Activated T-helper 1 cell treated with anti-CD3 and anti-CD28 coated beads, Interleukin-2, amount 50 U/mL, for 16 hours (primary cell): ENCODE measurements at places on chromosomes 5 and 9.

- DNase-seq: no peak
Measured at GRCh38 chr5:83973925-83974815, 253.5 kb upstream of the HAPLN1 start.

DNA sequence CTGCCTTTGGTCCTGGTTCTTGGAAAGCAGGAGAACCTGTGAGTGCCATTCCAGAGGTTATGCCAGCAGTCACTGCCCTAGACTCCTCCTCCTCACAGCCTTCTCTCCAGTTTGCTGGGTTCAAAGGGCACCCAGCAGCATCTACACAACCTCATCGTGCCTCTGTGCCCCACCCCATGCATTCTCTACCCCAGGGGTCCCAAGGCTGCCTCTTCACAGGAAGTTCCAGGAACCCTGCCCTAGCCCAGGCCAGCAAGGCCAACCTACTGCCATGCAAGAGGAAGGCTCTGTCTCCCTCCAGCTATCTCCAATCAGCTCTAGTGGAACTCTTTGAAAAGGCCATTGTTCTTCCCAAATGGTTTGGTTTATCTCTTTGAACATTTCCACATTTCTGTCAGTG lies 21.2 kb downstream of the ENC1 start:
- DNase-seq: no peak

DNA sequence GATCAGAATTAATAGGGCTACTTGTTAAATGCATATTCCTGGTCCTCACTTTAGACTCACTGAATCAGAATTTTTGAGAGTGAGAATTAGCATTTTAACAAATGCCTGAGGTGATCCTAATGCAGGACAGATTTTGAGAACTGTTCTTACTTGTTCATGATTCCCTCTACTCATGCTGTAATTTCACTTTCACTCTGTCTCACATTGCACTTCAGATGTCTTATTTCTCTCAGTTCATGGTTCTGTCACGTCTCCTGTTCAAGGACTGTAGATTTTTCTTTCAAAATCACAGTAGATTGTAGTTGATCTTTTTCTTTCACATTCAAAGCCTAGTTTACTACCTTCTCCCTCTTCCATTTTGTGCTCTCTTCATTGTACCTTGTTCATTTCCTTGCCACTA lies 54.3 kb downstream of the ADGRV1 start:
- DNase-seq: no peak

DNA sequence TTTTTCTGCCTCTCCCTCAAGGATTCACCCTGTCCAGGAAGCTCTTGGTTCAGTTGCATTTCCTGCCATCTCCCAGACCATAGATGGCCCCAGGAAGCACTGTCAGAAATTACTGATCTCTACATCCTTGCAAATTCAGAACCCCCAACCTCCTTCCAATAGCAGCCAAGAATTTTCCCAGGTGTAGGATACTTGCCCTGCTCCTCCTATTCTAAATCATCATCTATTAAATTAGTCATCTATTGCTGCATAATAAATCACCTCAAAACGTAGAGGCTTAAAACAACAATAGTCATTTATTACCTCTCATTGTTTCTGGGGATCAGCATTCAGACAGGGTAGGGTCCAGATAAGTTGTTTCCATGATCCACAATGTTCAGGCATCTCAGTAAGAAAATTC lies 26.1 kb upstream of the ADRA1B start:
- DNase-seq: no peak

DNA sequence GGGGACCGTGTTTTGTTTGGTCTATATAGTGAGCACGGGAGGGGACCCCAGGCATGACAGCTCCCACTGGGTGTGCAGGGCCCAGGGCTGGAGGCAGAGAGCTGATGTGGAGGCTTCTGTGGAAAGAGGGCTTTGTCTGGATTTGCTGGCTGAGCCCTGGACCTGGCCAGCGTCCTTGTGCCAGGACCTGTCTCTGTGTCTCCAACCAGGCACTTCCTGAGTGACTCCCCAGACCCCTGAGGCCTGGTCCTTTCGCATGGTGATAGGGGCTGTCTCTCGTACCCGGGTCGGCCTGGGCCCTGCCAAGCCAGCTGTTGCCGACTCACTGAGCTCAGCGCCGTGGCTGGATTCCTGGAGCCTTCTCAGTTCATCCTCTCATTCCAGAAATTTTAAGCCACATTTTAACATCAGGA lies 77.6 kb downstream of the ADAMTS2 start:
- no peak for DNase-seq

- DNase-seq: no peak
Measured at GRCh38 chr5:177590406-177590805, 1.6 kb upstream of the TMED9 start.

GRCh38 chr5:7848296-7848695 lies 2.6 kb downstream of the CFAP90 start:
- DNase-seq: no peak

DNA sequence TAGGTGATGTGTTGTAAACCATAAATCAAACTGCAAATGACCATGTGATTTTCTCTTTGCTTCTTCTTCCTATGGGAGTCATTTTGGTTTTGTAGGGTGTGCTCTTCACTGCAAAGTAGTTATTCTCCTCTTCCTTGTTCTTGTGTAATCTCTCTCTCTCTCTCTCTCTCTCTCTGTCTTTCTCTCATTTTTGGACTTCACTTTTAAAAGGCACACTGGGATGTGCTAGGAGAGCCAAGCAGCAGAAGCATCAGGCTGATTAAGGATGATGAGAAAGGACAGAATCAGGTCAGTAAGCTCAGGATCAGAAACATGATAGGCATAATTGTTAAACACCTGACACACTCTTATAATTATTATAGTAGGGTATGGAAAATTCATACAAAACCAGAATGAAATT lies 505.3 kb upstream of the ZNF608 start:
- DNase-seq: no peak

DNA sequence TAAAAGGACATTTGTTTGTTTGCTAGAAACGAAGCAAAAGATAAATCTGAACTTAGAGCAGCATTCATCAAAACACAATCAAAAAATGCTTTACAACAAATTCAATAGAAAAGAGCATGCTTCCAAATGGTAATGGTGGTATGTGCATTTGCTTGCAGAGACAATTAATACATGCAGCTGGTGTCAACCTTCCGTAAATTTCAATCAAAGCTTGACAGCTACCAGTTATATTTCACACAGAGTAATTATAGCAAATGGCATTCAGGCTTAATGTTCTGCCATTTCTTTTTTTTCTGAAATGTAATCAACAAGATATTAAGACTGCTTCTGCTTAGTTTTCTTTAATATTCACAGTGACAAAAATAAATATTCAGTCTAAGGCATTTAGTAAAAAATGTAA lies 90.6 kb downstream of the AUH start:
- no peak for DNase-seq

DNA sequence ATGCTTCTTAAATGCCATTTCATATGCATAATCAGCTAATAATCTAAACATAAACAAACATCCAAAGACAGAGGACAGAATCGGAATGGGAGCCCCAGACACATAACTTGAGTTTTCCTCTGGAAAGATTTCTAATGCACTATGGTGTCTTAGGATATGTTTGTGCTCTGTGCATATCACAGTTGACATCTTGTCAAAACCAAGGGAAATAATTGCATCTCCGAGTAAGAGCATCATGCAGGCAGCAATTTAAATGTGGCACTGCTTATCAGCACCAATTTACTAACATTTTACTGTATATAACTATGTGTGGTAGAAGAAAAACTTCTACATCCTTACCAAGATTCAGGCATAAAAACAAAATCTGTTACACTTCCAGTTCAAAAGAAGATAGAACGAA lies 217.9 kb downstream of the GLIS3 start:
- no peak for DNase-seq

DNA sequence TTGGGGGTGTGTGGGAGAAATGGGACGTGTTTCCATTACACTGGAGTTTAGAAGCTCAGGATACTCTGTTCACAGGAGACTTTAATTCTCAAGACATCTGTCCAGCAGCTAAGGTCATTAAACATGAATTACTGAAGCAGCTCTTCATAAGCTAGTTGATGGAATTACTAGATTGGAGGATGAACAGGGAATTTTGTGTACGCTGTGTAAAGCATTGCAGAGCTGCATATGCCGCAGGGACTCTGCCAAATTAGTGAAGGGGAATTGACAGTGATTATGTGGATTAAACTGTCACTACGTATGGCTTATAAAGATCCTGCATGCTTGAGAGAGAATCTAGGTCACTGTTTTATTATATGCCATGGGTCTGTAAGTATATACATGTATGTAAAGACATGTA lies 177.5 kb upstream of the TBC1D2 start:
- no peak for DNase-seq

DNA sequence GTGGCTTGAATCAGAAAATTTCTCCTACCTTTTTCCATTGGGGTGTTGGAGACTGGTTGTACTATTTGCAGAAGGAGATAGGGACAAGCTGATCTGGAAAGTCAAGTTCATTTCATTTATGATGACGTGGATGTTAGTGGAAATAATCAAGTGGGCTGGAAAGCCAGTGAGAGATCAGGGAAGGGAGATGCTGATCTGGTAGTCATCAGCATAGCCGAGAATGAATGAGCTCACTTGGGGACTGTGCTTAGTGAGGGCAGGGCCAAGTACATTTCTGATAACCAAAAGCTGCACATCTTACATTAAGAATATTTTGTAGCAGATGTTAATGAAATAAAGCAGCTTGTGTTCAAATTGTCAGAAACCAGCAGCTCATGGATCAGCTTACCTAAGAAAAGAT lies 12.1 kb downstream of the MAN2A1 start:
- DNase-seq: no peak

GRCh38 chr5:42756606-42757601 lies at the start of gene CCDC152:
TSS of gene CCDC152 (plus strand) at chr5:42756818. CDS start at chr5:42759122, 2,304 bp downstream.
- DNase-seq: peak; percentile 13

GRCh38 chr5:123359454-123360200 lies 63.6 kb downstream of the CEP120 start:
- DNase-seq: no peak

- DNase-seq: no peak
Measured at GRCh38 chr5:161847941-161848391, at the start of gene GABRA1. TSS of gene GABRA1 (plus strand) at chr5:161848120. CDS start at chr5:161850811, 2,691 bp downstream.

GRCh38 chr5:28374492-28374967 lies 1336.1 kb upstream of the CDH9 start:
- no peak for DNase-seq

GRCh38 chr9:99305820-99306811 lies 84.0 kb downstream of the SEC61B start:
- no peak for DNase-seq

DNA sequence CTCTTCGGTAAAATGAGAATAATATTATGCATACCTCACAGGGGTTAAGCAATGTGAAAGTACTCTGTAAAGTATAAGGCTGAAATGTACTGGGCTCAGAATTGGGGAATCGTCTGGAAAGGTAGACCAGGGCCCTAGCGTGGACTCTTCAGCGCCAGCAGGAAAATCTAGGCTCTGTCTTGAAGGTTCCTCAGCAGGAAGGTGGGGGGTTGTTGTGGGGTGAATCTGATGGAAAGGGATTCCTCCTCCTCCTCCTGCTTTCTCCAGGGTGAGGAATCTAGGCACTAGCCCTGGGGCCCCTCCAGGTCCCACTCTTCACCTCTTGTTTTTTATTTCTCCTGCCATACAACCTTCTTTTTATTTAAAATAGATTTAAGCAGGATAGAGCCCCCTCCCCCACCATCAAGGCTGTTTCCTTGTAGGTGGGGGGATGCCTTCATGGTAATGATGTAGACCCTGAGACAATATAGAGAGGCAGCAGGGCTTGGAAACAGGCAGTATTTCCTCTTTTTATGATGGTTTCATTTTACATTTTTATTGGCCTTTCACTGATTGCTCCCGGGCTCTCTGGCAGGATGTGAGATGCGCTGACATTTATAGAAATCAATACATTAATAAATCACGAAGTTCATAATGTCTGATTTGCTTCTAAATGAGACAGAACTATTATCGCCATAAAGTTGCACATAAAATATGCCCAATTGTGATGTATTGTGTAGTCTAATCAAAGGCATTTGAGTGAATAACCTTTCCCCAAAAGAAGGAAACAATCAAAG lies 78.9 kb upstream of the GABRP start:
- DNase-seq: no peak

DNA sequence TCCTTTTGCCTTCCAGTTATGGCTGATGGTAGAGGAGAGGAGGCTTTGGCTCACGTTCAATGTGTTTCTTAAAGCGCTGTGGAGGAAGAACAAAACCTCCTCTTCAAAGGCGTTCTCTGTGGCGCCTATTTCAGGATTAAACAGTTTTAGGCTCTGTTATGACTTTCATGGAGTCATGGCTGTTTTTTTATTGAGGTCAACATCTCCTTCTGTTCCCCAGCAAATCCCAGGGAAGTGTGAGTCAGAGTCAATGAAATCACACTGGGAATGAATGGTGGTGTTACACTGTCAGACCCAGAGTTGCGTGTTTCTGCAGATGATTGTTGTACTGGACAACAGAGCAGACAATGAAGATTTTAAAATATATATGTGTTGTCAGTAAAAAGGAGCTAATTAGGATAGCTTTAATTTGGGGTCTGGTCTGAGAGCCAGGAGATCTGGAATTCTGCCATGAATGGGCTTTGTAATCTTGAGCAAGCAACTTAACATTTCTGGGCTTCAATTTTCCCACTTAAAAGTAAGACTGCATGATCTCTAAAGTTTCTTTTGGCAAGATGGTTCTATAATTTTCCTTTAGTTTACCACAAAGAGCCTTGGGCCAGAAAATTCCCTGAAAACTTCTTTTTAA lies 240.7 kb downstream of the CSNK1G3 start:
- DNase-seq: no peak

GRCh38 chr5:6220346-6221088 lies 157.8 kb downstream of the MED10 start:
- no peak for DNase-seq

DNA sequence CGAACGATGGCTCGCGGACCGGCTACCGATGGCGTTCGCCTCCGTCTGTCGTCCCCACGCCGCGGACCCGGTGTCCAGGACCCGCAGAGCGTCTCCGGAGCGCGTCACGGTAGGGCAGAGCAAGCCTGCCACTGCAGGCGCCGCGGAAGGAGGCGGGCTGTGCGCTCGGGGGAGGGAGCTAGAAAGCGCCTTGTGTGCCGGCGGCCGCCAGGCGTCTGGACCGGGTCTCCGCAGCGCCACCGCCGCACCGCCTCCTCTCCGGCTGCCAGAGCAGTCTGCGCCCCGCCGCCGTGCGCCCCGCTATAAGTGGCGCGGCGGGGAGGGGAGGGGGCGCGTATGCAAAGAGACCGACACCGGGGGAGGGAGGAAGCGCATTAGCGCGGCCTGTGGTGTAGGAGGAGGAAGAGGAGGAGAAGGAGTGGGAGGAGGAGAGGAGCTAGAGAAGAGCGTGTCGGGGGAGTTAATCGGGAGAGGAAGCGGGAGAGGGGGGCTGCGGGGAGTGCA lies at the start of gene ENC1:
ENC1 (minus strand) TSS at position 279 of the 504 bp plus-strand sequence. CDS start 4,243 bp downstream, outside the sequence.
- peak; percentile 51 for DNase-seq

GRCh38 chr9:17349831-17350230 lies 215.0 kb downstream of the CNTLN start:
- DNase-seq: no peak

DNA sequence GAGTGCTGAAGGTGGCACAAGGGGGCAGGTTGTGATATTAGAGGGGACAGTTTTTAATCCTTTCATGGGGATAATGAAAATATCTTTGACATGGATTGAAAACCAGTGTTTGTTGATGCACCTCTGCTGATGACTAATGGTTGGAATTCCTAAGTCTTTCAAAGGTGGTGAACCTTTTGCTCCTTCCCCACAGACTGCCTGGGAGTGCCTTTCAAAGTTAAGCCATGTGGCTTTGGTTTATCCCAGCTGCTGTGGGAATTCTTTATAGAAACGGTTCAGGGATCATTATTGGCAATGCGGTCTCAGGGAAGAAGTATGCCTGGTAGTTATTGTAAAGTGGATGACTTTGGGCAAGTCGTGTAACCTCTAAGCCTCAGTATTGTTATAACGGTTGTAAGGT lies 45.7 kb downstream of the PIP5K1B start:
- no peak for DNase-seq
